ENCODE measurements at places on chromosomes 6 and 20. TPM values are rescaled to one million over a fixed set of nuclear protein-coding genes. Genes with fewer than 3 reads are reported as not detected.

The TMEM74B gene
- not detected for total RNA-seq

The GSTA3 gene
- not detected for total RNA-seq

The FLRT3 gene
- not detected for total RNA-seq

The APCDD1L gene
- total RNA-seq = not detected

The IL17F gene
- not detected for total RNA-seq

The TEAD3 gene
- total RNA-seq = 19.4 TPM

DNA sequence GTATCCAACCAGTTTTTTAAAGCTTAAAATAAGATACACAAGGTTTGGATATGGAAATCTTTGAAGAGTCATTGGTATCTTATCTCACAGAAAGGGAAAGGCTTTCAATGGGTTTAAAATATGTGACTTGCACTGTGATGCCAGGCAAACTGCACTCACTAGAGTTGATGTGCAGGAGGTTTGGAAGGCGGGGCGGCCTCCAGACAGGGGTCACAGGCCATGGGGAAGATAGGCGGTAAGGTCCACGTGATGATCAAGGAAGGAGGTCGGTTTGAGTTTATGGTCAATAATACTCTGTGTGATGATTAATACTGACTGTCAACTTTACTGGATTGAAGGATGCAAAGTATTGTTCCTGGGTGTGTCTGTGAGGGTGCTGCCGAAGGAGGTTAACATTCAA is 9.5 kb upstream of the RAMACL start:
- no peak for DNase-seq

GRCh38 chr6:45044510-45045252 is 283.4 kb upstream of the RUNX2 start:
- DNase-seq = no peak

GRCh38 chr20:46154305-46154704 is 36.2 kb downstream of the CD40 start:
- DNase-seq = no peak

- DNase-seq = peak; percentile 69
Measured at GRCh38 chr20:32189691-32190615, 17.6 kb downstream of the PLAGL2 start.

DNA sequence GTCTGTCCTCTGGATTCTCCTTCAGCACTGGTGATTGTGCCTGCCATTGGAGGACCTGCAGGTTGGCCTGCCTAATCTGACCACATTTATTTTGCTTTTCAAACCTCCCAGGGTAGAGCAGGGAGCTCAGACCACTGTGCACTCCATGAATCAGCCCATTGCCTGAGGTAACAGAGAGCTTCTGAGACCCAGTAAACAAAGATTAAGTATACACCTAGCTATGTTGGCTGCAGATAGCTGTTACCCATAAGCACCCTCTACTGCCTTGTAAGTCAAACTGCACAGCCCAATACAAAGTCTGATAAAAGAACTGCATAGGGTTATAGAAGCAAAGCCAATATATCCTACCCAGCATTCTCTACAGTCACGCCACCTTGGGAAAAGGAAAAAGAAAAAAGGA is 338.7 kb downstream of the HTR1B start:
- no peak for DNase-seq

GRCh38 chr6:127762284-127762683 is 138.6 kb downstream of the THEMIS start:
- no peak for DNase-seq

DNA sequence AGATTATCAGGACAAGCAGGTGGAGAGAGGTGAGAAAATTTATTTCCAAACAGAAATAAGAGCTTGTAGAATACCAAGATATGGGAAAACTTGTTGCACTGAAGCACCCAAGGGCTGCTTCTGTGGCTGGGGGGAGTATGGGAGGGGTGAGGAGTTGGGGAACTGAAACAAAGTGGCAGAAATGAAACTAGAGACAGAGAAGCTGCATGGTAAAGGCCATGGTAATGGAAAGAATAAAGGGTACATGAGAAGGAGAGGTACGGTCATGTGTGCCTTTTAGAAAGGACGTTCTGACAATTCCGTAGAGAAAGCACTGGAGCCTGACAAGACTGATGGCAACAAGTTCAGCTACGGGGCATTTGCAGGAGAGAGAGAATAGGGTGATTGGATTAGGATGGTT is 51.6 kb upstream of the RIN2 start:
- no peak for DNase-seq

- no peak for DNase-seq
Measured at GRCh38 chr6:107871976-107872375, 47.9 kb upstream of the SCML4 start.

- DNase-seq = no peak
Measured at GRCh38 chr6:43885399-43886066, 115.5 kb downstream of the VEGFA start.

GRCh38 chr6:7165890-7166267 is 58.1 kb downstream of the RREB1 start:
- DNase-seq = no peak

DNA sequence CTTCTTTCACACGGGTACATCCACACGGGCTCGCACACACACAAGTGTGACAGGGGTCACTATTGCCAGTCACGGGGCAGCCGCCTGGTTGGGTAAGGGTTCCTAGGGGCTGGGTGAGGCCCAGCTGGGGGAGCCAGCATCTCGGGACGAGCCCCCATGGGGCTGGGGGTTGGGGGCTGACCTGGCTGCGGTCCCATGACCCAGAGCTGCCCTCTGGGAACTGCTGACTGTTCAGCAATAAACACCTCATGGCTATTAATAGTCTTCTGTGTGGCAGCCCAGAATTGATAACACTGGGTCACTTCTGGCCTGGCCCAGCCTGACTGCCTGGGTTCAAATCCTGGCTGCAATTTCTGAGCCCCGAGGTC is 23.8 kb downstream of the VEGFA start:
- DNase-seq = no peak

DNA sequence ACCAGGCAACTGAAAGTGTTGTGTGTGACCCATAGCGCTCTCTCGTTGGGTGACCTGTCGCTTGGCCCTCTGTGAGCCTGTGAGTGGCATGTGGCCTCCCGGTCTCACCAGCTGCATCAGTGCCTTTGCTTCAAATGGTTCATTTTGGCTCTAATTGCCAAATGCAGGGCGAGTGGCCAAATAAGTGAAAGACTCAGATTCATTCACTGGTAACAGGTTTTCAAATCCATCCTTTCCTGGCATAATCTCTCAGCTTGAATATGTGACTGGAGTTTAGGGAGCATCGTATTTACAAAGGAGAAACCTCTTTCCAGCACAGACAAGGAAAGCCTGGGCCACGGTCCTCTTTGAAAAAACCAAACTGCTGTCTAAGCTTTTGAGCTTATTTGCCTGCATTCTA is 321.6 kb upstream of the QKI start:
- DNase-seq = peak; percentile 90

DNA sequence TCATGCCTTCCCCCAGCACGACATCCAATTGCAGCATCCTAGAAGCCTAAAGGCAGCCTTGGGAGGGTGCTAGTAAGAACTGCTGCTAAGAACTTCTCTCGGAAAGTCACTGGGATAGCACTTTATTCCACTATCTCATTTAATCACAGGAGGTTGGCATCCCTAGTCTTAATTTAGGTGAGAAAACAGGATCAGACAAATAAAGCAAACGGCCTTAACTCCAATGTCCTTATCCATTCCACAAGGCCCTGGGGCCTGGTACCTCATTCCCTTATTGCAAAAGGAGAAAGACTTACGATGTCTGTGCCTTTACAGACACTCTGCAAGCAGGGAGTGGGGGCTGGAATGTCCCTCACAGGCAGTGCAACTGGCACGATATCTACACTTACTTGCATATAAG is 60.7 kb downstream of the BFSP1 start:
- DNase-seq = no peak

- DNase-seq = no peak
Measured at GRCh38 chr20:22216984-22217383, 367.4 kb downstream of the FOXA2 start.

DNA sequence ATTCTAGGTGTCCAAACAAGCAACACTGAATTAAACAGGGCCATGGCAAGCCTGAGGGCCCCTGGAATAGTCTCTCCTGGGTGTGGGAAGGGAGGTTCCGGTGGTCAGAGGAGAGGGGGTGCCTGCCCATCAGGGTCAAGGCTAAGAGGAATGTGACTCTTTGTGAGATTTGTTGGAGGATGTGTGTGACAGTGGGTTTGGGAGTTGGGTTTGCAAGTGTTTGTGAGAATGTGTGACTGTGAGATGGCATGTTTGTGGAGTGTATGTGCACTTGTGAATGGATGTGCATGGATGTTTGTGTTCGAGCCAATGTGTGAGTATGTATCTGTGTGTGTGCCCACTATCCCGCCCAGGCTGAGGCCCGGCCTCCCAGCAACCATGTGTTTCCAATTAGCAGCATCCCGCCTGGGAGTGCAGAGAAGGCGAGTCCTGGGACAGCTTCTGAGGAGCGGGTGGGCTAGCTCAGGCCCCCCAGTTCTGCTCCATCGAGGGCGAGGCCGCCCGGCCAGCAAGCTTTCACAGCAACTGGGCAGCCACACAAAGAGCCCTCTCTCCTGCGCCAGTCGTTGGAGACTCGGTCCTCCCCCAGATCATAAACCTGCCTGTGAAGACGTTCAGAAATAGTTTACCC is 12.6 kb downstream of the FOXC1 start:
- DNase-seq = no peak

DNA sequence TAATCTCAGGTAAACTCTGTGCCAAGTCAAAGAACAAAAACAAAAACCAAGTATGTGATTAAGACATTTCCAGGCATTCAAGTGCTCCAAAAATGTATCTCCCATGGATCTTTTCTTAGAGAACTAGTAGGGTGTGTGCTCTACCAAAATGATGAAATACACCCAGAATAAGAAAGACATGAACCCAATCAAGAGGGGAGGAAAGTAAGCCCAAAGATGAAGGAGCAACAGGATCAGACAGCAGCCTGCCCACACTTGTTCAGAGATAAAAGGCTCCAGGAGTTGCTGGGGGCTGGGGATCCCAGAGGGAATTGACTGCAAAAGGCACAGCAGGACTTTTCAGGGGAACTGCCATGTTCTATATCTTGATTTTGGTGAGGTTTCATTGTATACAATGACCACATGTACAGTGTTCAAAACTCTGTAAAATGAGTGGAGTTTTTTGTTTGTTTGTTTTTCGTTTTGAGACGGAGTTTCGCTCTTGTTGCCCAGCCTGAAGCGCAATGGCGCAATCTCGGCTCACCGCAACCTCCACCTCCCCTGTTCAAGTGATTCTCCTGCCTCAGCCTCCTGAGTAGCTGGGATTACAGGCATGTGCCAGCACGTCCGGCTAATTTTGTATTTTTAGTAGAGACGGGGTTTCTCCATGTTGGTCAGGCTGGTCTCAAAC is 24.4 kb downstream of the GCM1 start:
- DNase-seq = no peak

GRCh38 chr6:14932485-14933182 is 313.2 kb upstream of the JARID2 start:
- DNase-seq = peak; percentile 22

DNA sequence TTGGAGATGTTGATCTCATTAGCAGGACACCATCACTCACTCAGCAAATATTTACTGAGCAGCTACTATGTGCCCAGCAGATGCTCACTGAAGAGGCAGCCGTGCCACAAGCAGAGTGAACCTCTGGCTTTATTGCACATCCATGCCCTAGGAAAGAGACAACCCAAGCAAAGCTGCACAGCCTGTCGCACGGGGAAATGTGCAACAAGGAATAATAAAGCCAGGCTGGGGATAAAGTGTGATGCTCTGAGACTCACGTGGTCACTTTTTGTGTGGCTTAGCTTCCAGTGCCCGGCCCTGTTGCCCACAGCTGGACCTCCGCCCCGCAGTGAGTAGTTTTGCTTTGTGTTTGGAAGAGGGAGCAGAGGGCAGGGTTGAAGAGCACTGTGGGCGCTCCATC is 130.4 kb upstream of the CDH4 start:
- DNase-seq = no peak

- no peak for DNase-seq
Measured at GRCh38 chr20:61222699-61223098, 29.4 kb upstream of the CDH4 start.

- no peak for DNase-seq
Measured at GRCh38 chr20:18717062-18717461, 96.5 kb upstream of the SCP2D1 start.

DNA sequence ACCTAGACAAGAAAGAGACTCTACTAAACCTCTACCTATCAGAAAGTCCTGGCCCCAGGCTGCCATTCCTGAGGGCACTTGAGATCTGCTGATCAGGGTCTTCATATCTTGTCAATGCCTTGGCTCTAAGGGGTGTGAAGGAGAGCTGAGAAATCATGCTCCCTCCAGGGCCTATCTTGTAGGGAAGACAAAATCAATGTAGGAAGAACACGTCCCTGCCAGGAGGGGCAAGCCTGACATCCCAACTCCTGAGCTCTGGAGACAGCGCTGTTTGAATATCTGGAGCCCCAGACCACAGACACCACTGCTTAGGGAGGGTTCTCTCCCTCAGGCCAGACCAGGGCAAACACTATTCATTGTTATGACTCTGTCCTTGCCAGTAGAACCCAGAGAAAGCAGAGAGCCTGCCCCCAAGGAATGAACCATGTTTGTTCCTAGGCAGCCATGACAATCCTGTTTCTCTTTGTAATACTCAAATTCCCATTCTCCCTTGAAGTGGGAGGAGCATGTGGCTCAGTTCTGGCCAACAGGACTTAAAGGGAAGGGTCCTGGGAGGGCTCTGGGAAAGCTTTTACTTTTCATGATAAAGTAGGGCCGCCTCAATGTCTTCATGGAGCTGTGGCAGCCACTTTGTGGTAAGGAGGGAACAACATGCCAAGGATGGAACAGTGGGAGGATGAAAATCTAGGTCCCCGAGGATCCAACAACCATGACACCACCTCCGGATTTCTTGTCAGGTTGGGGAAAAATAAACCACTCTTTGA is 1.8 kb upstream of the FASTKD5 start:
- DNase-seq = no peak

GRCh38 chr20:47382746-47383415 is 26.4 kb upstream of the ZMYND8 start:
- DNase-seq = no peak

GRCh38 chr6:147738099-147738498 is 229.6 kb downstream of the SAMD5 start:
- no peak for DNase-seq

DNA sequence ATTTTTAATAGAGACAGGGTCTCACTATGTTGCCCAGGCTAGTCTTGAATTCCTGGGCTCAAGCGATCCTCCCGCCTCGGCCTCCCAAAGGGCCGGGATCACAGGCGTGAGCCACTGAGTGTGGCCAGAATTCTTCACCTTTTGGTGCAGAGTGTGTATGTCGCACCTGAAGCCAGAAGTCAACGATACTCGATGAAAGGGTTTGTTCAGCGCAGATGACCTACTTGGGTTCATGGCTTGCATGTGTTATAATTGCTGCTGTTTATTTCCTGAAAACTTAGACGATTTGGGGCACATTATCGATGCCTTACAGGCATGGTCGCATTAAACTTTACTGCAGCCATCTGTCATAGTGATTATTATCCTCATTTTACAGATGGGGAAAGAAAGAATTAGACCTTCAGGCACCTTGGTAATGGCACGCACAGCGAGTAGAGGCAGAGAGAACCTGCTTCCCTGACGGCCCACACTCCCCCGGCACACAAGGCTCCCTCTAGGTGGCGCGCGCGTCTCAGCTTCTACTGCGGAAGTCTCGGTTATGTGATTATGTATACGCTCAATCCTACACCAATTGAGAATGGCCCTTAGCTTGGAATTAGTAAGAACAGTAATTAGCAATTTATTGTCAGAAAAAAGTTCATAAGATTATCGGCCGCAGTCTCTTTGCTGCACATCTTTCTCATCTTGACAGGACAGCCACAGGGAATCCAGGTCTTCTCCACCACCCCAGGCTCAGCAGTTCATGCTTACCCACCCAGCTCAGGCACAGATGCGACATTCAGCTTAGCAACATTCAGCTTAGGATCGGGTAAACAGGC is 212.8 kb upstream of the PROKR2 start:
- peak; percentile 86 for DNase-seq
